Activated naive CD4-positive, alpha-beta T cell treated with anti-CD3 and anti-CD28 coated beads, Interleukin-2, amount 10 ng/mL, durations not matched to agents 7 days and 5 days (primary cell): ENCODE measurements at places on chromosomes 12 and 14.

GRCh38 chr14:71062581-71063303, 155.5 kb downstream of the PCNX1 start:
- no peak for DNase-seq

GRCh38 chr14:24940213-24940783, 109.6 kb downstream of the STXBP6 start:
- no peak for DNase-seq

- DNase-seq = no peak
These were observed 14.5 kb downstream of the BAG5 start for GRCh38 chr14:103547941-103548462.

GRCh38 chr12:2336409-2336829, 283.6 kb downstream of the CACNA1C start:
- DNase-seq = no peak

- DNase-seq = no peak
These were observed 120.0 kb upstream of the SLC38A2 start for GRCh38 chr12:46492471-46493085.

- no peak for DNase-seq
These were observed 175.9 kb downstream of the TRHDE start for GRCh38 chr12:72448089-72448488.

DNA sequence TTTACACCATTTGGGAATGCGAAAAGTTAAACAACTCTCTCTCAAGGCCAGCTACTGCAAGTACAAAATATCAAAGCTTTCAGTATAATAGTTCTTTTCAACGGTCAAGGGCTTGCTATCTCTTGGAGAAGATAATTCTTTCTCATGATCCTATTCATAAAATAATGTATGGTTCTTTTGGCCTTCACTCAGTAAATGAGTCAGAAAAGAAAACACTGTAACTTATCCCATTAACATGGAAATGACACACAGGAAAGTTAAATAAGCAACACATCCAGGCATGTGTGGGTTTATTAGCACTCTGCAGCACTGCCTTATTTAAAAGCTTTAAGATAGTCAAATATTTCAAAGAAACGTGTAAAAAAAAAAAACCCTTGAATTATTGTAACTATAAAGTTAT, 36.9 kb downstream of the ZFC3H1 start:
- DNase-seq = no peak

- no peak for DNase-seq
These were observed 314 bp upstream of the DHRS7 start for GRCh38 chr14:60165547-60165876.

DNA sequence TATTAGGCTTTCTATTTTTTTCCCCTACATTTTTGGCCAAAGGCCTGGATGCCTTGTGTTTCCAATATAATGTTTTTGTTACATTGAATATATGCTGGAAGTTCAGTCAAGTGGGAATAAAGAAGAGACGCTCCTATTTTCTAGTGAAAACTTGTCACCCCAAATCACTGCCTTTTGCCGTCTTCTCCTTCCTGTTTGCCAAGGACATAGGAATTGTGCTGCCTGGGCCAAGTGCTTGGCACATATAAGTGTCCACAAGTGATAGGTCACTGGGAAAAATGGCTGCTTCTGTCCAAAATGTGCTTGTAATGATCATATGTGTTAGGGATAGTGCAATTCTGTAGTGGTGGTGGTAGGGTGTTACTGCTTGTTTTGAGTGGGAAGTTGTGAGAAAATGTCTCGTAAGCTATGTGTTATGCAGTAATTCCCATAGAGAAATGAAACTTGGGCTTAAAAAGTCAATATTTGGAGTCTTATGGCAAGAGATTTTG, 11.6 kb upstream of the KCNJ8 start:
- DNase-seq = no peak

DNA sequence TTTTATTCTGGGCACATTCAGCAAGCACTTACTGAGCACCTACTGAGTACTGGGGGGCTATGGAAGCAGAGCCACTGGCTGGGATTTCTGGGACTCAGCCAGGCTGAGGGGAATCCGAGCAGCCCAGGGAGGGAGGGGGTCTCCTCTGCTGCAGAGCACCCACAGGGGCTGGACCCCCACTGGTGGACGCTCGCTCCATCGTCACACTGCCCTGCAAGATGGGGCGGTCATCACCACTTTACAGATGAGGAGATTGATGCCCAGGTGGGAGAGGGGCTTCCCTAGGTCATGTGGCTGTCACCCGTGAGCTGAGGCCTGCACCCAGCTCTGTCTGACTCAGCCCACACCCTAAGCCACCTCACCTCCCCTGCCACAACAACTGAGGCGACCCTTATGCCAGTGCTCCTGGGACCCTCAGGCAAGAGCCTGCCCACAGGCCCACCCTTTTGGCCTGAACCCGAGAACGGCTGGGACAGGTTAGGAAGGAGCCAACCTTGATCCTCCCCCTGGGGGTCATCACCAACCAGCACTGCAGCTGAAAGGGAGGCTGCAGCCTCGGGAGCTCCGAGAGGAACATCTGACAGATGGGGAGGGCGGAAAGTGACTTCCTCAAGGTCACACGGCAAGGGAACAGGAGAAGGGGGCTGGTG, 74.4 kb downstream of the SERPINA3 start:
- no peak for DNase-seq
